T-cell (primary cell): ENCODE measurements at places on chromosomes 4 and X.
A peak's percentile ranks its signal among the peaks of the same experiment; 100 is the strongest.

- peak; percentile 53 for DNase-seq
Measured at GRCh38 chr4:7761720-7762119, 177.9 kb downstream of the AFAP1 start.

DNA sequence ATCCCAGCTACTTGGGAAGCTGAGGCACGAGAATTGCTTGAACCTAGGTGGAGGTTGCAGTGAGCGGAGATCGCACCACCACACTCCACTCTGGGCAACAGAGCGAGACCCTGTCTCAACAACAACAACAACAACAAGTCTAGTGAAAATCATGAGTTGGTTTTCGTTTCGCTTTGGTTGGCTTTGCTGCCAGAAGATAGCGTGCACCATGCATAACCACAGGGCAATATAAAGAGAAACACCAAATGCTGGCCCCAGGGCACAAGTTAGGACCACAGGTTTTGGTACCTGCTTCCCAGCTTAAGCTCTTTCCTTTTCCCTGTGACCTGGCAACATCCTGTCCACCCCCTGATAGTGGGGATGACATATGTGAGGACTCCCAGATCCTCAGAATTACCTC is 21.5 kb upstream of the HMGB3 start:
- no peak for DNase-seq

DNA sequence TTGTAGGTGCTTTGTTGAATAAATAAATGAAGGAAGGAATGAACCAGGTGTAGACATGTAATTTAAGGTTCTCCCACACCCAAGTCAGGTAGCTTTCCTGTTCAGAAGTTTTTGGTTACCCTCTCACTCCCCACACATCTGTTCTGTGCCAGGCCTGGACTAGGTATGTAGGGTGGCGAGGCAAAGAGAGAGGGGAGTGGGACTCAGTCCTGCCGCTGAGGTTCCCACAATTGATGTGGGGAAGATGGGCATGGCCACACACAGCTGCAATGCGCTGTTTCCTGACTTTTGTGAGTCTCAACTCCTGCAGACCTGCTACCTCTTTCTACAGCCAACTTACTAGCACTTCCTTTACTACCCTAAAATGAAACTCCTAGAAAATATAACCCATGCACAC is 88.9 kb downstream of the RTL5 start:
- no peak for DNase-seq

GRCh38 chr4:185625503-185625902 is 90.2 kb upstream of the PDLIM3 start:
- DNase-seq, result no peak

DNA sequence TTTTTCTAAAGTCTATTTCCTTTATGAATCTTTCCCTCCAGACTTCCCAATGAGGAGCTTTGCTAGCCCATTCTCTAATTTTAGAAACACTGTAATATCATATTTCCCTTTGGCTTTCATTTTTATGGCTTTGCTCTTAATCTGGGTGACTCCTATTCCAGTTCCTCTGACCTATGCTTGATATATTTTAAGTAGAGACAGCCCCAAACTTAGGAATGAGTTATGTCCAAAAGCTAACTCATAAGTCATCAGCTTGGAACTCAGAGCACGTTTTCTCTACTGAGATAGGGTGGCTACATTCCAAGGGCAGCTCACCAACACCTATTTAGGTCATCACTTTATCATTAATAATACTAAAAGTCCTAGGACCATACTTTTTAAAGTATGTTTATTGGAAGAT is 77.8 kb downstream of the OR13H1 start:
- DNase-seq, result no peak

DNA sequence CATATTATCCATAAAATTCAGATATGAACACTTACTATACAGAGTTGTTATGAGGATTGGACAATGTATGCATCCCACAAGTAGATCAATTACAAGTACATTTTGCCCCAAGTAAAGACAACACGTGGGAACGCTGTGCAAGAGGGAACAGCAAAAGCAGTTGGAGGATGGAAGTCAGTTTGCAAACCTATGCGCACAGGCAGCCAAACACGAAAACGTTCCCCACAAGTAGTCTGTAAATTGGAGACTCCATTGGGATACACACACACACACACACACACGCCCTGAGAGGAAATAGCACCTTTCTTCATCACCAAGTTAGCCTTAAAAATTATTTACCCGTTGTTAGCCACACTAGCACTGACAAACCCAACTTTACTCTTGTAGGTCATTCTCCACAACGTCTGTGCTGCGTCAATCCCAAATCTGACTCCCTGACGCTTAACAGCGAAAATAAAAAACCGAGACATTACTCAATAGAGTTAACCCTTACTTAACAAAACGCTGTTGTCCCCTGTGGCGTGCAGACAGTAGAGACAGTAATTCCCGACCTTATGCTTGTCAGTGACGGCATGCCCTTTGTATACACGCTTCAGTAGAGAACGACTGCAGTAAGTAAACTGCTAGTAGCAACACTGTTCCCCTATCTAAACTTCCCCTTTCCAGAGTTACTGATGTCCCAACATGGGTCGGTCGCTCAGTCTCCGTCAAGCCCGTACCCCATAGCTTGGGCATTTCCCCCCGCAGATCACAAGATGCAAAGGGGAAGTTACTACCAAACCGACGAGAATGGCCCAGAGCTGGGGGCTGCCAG is 730 bp downstream of the MANBA start:
- peak; percentile 57 for DNase-seq

GRCh38 chrX:135463937-135464336 is 42.2 kb downstream of the SMIM10L2A start:
- no peak for DNase-seq
